ENCODE measurements at places on chromosomes 5 and 9.
A peak's percentile ranks its signal among the peaks of the same experiment; 100 is the strongest.

DNA sequence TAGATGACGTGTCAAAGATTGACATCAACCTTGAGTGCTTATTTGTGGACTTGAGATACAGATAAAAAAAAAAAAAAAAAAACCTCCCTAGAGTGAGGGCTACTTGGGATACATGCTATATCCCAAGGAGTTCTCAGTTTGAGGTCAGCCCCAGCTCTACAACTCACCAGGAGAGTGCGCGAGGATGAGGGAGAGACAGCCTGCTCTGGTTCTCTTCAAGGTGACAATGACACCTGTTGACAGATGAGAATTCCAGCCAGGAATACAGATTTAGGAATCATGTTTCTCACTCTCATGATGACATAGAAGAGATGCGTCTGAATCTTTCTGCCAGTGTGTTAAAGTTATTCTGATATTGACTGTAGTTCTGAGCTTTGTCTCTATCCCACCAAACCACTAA lies 24.9 kb upstream of the ARHGAP26 start:
- DNase-seq = no peak

GRCh38 chr9:69573651-69574050 lies 98.5 kb downstream of the APBA1 start:
- no peak for DNase-seq

DNA sequence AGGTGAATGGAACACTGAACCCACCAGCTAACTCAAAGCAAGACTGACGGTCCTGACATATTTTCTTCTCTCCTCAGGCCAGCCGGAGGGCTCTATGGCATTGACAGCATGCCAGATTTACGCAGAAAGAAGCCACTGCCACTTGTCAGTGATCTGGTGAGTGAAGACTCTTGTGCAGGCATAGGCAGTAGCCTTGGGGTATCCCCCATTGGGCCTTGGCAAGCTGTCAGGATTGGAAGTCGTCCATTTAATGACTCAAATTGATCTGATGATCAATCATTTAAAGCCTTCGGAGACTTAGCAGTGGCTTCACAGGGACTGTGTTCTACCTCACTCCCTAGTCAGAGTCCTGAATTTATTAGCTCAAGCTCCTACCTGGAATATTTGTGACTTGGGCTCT lies 119.7 kb upstream of the RUSC2 start:
- DNase-seq = no peak

- peak; percentile 49 for DNase-seq
Observed at GRCh38 chr5:140011297-140011802, 31.7 kb downstream of the NRG2 start.

GRCh38 chr5:76406673-76407072 lies 3.6 kb downstream of the IQGAP2 start:
- no peak for DNase-seq

DNA sequence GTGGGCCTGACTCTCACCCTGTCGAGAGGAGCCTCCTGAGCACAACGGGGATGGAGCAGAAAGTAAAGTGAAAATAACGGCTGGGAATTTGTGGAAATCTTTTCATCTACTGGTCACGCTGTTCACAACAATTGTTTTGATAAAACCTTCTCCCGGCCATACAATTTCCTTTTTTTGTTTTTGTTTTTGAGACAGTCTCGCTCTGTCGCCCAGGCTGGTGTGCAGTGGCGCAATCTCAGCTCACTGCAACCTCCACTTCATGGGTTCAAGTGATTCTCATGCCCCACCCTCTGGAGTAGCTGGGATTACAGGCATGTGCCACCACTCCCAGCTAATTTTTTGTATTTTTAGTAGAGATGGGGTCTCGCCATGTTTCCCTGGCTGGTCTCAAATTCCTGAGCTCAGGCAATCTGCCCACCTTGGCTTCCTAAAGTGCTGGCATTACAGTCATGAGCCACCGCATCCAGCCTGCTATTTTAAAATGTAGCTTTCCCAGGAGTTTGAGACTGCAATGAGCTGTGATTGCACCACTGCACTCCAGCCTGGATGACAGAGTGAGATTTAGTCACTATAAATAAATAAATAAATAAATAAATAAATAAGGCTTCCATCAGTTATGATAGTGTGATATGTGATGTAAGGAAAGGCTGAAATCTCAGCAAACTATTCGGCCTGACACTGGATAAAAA lies 73.5 kb upstream of the PTGER4 start:
- DNase-seq = no peak

GRCh38 chr5:94021246-94021645 lies 279.8 kb upstream of the POU5F2 start:
- peak; percentile 49 for DNase-seq

GRCh38 chr9:88994469-88995199 lies 3.4 kb downstream of the S1PR3 start:
- DNase-seq = no peak

DNA sequence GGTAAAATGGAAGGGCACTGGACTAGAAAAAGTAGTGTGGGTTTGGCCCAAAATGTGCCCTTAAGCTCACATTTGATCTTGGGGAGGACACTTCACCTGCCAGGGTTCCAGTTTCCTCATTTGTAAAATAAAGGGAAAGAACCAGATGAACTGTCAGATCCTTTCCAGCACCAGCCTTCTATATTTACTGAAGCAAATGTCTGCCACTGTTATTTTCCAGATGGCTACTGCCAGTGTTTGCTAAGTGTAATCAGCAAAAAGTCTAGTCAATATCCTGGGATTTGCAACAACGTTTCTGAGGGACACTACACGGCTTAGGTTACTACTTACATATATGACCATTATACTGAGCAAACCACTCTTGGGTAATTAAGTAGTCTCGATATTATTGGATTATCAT lies 340.3 kb downstream of the KCNN2 start:
- no peak for DNase-seq

DNA sequence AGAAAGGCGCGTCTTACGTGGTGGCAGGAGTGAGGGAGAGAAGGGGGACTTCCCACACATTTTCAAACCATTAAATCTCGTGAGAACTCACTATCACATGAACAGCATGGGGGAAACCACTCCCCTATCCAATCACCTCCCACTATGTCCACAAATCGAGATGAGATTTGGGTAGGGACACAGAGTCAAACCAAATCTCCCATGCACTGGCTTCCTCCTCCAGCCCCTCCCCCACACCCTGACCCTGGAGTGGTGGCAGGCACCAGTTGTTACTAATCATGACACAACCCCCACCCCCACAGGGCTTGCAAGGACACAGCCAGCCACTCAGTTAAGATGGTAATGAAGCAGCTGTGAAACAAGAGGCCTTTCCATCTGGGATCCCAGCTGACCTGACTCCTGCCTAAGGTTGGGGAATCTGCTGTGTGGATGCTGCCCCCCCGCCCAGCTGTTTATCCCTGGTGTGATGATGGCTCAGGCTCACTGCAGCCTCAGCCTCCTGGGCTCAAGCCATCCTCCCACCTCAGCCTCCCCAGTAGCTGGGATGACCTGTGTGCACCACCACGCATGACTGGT lies 57.1 kb upstream of the FUBP3 start:
- DNase-seq = no peak

- no peak for DNase-seq
Observed at GRCh38 chr5:158591301-158591863, 508.3 kb downstream of the EBF1 start.

DNA sequence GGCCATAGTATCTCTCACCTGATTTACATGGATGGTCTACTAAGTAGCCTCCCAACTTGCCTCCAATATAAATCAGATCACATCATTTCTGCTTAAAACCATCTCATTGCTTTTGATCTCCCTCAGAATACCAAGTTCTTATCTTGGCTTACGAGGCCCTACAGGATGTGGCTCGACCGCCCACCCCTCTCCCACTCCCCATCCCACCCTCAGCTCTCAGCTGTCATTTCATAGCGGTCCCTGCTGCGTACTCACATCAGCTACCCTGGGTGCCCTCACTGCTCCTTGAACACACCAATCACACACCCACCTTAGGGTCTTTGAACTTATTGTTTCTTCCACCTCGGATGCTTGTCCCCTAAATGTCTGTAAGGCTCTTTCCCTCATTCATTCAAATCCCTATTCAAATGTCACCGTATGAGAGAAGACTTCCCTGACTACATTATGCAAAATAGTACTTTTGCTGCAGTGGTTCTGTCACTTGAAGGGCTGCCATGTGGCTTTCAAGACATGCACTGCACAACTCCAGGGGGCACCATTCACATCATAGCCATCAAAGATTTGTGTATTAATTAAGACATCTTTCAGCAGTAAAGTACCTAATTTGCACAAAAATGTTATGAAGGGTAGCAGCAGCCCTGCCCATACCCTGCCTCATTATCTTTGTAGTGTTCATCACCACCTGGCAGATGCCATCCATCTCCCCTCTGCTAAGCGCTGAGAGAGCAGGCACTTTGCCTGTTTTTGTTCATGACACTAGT lies 171.1 kb downstream of the ENC1 start:
- DNase-seq = no peak

- DNase-seq = no peak
Observed at GRCh38 chr5:175457466-175457865, 13.5 kb upstream of the DRD1 start.

GRCh38 chr5:96734871-96735325 lies 72.7 kb downstream of the CAST start:
- DNase-seq = no peak

- DNase-seq = no peak
Observed at GRCh38 chr5:87051502-87052113, 216.1 kb upstream of the RASA1 start.

- DNase-seq = no peak
Observed at GRCh38 chr5:151317871-151318270, 14.3 kb upstream of the SLC36A3 start.

DNA sequence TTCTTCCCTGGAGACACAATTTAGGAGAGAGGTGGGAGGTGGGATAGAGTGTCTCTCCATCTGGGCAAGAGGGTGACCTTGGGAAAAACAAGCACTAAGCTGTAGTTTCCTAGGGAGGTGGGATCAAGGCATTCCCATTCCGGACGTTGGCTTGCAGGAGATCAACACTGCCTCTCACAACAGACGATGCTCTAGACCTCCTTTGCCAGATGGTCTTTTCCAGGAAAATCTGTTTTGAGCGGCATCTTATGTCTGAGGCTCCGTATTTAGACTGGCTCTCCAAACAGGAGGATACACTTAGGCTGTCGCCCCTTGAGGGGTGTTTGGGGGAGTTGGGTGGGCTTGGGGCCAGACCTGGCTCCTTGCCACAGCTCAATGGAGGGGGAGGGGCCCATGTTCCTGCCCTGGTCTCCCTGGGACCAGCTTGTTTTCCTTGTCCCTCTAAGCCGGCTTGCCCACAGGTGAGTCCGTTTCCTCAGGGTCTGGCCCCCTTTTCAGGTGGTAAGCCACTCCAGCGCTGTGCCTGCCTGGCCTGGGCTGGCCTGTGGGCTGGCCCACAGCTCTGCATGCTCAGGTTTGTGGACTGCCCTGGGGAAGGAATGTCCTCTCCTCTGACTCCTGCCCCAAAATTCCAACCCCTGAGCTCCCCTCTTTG lies 2.4 kb downstream of the PSD2 start:
- peak; percentile 72 for DNase-seq

GRCh38 chr9:78714576-78714975 lies 417.7 kb downstream of the PSAT1 start:
- peak; percentile 15 for DNase-seq

- DNase-seq = no peak
Observed at GRCh38 chr9:122382901-122383850, 12.4 kb downstream of the PTGS1 start.

- DNase-seq = no peak
Observed at GRCh38 chr9:134937566-134938345, 20.0 kb upstream of the FCN1 start.

DNA sequence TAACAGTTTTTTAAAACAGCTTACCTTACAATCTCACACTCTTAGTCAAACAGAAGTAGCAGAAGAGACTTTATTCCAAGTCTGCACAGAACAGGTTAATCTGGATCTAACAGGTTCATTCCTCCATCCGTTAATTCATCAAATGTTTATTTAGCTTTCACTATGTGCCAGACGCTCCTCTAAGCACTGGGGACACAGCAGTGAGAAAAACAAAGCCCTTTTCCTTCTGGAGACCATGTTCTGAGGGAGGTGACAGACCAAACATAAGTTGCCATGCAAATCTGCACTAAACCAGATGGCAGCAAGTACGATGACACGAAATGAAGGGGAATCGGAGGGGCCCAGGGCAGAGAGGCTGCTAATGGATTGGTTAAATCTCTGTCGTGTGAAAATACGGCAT lies 17.1 kb upstream of the GLIPR2 start:
- no peak for DNase-seq

DNA sequence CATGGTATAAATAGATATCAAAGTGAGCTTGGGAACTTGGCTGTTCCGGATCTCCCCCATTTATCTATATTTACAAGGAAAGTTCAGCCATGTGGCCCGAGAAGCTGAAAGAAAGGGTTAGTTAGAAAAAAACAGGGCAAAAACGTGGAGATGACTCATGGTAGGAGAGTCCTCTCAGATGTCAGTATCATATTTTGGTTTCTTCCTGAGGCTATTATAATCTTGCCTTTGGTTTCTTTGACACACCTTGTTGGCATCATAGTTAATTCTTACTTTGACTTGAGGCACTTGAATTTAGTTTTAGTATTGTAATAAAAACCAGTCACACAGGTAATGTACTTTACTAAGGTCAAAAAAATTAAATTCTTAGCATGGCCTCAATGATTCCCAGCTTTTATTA lies 59.9 kb downstream of the GABRA6 start:
- no peak for DNase-seq

- DNase-seq = no peak
Observed at GRCh38 chr9:27800159-27800558, 226.9 kb upstream of the C9orf72 start.

GRCh38 chr5:41835645-41836044 lies 34.6 kb downstream of the OXCT1 start:
- peak; percentile 76 for DNase-seq

DNA sequence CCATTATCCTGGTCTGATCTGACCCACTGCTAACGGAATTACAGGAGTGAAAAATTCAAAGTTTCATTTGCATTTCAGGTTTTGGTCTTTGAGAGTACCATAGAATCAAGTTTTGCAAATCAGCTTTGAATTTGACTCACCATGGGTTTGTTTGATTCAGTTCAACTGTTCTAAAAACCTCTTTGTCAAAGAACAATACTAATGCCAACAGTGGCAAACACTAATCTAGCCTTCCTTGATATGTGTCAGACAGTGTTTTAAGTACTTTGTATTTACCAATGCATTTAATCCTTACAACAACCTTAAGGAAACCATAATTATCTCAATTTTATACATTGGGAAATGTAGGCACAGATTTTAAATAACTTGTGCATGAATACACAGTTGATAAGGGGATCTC lies 10.1 kb upstream of the FSD1L start:
- DNase-seq = no peak

DNA sequence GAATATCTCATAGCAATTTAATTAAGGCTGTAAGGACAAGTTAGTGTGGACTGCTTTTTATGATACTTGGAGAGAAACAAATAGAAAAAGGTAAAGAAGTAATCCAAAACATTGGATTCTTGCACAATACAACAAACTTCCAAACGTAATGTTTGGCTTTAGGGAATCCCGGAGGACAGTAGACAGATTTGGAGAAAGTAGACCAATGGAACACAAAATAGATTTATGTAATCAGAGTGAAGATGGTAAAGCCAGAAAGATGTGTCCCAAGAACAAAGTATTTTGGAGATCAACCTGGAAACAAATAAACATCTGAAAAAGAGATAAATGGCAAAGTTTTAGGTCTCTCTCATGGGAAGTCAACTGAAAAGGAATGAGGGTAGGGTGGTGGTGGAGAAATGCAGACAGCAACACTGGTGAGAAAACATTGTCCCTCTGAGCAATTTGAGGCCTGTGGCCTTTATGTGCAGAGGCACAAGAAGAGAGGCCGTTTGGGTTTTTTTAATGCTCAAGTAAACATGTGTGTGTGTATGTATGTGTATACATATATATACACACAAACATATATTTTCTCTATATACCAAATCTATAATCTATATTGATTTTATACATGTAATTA lies 620.6 kb downstream of the PDE4D start:
- DNase-seq = no peak
